Spinal cord (tissue), 10 donors: ENCODE measurements at places on chromosomes 7 and 10. TPM values are rescaled to one million over a fixed set of nuclear protein-coding genes. Genes with fewer than 3 reads are reported as not detected.

Gene FAM25A
- polyA plus RNA-seq: not detected

- DNase-seq: no peak
Observed at GRCh38 chr7:6556196-6556595, 4.9 kb upstream of the GRID2IP start.

GRCh38 chr10:7915923-7916536, 97.7 kb downstream of the TAF3 start:
- DNase-seq: no peak

DNA sequence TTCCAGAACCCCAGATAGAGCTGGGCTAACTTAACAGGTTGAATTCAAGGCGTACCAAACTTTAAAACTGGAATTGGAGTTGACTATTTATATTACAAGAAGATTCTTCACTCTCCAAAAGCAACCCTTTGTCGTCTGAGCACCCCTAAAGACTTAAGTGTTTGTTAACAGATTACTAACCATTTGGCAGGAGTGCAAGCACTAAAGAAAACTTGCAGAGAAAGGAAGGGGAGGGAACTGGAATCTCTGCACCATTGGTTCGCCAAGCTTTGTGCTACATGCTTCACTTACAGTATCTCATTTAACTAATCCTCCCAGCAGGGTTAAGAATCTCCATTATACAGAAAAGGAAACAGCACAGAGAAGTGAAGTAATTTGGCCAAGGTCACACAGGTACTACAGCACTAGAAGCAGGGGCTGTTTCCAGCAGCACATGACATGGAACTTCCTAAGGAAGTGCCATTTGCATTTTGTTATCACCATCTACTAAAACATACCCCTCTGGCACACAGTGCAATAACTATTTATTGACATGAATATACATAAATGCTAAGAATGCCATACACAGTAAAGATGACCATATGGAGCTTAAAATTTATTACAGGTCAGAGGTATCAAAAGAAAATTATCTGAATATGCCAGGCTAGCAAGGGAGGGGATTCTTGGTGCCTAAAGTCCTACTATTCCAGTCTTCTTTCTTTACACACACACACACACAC, 201.2 kb downstream of the KCNMA1 start:
- no peak for DNase-seq

DNA sequence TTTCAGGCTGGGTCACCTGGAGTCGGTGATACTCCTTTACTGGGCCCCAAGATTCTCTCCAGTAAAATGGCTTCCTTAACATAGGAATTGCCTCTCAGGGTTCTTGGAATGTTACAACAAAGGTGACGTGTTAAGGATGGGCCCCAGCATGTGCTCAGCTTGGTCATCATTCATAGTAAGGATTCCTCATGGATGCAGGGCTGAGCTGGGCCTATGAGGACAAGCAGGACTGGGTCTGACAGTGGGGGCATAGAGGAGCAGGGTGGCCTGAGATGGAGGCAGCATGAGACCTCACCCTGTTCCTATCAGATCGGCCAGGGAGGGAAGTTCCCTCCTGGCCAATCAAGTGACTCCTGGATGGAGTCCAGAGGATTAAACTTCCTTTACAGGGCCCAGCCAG, 12.8 kb upstream of the MBL2 start:
- DNase-seq: no peak

GRCh38 chr7:50685135-50686065, 97.3 kb downstream of the GRB10 start:
- no peak for DNase-seq

GRCh38 chr7:141071855-141072547, 1.9 kb upstream of the TMEM178B start:
- DNase-seq: no peak

- no peak for DNase-seq
Observed at GRCh38 chr7:46191776-46192175, 270.7 kb upstream of the IGFBP3 start.

- DNase-seq: no peak
Observed at GRCh38 chr7:13092708-13093005, 405.2 kb downstream of the ARL4A start.

DNA sequence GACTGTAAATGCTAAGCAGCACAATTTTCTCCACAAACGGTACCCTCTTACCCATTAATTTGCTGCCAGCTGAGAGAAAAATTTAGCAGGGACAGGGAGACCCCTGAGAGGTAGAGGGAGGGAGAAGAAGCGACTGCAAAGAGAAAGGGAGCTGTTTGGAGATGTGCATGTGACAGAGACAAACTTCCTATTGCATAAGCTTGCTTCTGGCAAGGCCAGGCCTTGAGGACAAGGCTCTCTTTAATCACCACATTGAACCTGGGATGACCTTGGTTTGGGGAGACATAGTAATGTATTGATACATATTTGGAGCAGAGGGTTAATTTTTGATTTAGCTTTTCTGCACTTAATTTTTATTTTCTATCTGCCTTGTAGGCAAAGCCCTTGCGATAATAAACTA, 31.1 kb upstream of the HIBADH start:
- DNase-seq: no peak

GRCh38 chr7:110539216-110539615, 551.7 kb upstream of the LRRN3 start:
- DNase-seq: no peak

GRCh38 chr7:28748346-28748745, 209.8 kb downstream of the TRIL start:
- DNase-seq: no peak

Gene SYT15B
- 10.8 TPM for polyA plus RNA-seq
